ENCODE measurements at places on chromosomes 1 and 21. TPM values are rescaled to one million over a fixed set of nuclear protein-coding genes. Genes with fewer than 3 reads are reported as not detected.
A peak's percentile ranks its signal among the peaks of the same experiment; 100 is the strongest.

IGSF9 gene
- under 0.01 TPM for total RNA-seq

NR1I3 gene
- total RNA-seq, result not detected

MPL gene
- not detected for total RNA-seq

TAS1R1 gene
- total RNA-seq, result 0.29 TPM

CREG1 gene
- total RNA-seq, result 150 TPM

DNA sequence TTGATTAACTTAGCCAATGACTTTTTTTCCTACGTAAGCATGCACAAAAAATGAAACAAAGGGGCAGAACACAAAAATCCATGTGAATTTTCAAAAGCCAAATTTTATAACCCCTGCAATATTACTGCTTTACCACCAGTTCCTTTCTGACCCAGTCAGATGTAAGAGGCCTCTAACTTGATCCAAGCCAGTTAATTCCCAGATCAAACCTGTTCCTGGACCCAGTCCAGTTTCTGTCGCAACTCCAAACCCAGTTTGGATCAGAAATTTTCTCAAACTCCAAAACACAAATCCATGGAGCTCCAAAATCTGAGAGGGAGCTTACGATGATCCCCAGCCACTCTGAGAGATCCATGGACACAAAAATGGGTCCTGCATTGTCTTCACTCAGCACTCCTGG, 7.8 kb upstream of the ZYG11A start:
- H3K36me3 ChIP-seq, result no peaks in the 10 kb centered on the region
- no peak for DNase-seq
- no peaks in the 10 kb centered on the region for H3K27me3 ChIP-seq
- H3K4me1 ChIP-seq, result peaks cover 4% of the 10 kb centered on the region
- no peak overlapping the region for H3K27ac ChIP-seq

DNA sequence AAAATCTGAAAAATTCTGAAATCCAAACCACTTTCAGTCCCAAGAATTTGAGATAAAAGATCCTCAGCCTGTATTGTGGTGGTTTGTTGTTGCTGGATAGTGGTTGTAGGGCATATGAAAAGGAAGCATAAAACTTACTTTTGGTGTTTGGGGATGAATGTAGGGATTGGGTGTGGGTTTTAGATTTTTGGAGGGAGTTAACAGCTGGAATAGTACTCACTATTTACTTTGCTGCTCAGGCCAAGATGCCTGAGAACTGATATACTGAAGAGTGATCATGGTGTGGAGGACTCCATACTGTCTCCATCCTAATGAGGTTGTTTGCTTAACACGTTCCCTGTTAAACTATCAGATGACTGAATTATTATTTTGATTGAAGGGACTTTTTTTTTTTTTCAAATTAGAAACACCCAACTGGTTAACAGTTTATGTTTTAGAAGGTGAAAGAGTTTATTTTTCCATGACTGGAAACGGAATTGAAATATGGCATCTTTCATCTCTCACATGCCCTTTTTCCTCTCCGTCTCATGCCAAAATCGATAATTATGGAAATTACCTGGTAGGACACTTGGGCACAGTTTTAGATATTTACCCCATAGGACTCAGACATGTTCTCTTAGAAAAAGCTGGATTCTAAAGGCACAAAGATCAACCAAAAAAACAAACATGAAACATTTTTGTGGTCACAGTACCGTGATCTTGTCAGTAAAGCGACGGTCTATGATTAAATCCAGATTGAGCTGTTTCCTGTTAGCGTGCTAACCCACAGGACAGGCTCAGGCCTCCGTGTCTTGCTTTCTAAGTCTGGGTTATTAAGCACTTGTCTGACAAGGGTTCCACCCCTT, 37.3 kb downstream of the RGL1 start:
- H3K27me3 ChIP-seq, result no peaks in the 10 kb centered on the region
- DNase-seq, result peak; percentile 51
- peaks cover 41% of the 10 kb centered on the region for H3K4me1 ChIP-seq
- H3K4me3 ChIP-seq, result peak overlapping the region; percentile 48

GRCh38 chr1:41446851-41447610, 37.5 kb downstream of the EDN2 start:
- H3K36me3 ChIP-seq, result no peaks in the 10 kb centered on the region
- H3K4me3 ChIP-seq, result no peak overlapping the region
- H3K27ac ChIP-seq, result no peak overlapping the region
- peaks cover 9% of the 10 kb centered on the region for H3K4me1 ChIP-seq
- H3K27me3 ChIP-seq, result peaks cover 4% of the 10 kb centered on the region

GRCh38 chr1:29524285-29525065, 288.2 kb downstream of the PTPRU start:
- no peaks in the 10 kb centered on the region for H3K36me3 ChIP-seq
- no peak for DNase-seq
- no peak overlapping the region for H3K4me3 ChIP-seq
- peaks cover 11% of the 10 kb centered on the region for H3K27me3 ChIP-seq
- H3K4me1 ChIP-seq, result no peaks in the 10 kb centered on the region
- no peak overlapping the region for H3K27ac ChIP-seq

DNA sequence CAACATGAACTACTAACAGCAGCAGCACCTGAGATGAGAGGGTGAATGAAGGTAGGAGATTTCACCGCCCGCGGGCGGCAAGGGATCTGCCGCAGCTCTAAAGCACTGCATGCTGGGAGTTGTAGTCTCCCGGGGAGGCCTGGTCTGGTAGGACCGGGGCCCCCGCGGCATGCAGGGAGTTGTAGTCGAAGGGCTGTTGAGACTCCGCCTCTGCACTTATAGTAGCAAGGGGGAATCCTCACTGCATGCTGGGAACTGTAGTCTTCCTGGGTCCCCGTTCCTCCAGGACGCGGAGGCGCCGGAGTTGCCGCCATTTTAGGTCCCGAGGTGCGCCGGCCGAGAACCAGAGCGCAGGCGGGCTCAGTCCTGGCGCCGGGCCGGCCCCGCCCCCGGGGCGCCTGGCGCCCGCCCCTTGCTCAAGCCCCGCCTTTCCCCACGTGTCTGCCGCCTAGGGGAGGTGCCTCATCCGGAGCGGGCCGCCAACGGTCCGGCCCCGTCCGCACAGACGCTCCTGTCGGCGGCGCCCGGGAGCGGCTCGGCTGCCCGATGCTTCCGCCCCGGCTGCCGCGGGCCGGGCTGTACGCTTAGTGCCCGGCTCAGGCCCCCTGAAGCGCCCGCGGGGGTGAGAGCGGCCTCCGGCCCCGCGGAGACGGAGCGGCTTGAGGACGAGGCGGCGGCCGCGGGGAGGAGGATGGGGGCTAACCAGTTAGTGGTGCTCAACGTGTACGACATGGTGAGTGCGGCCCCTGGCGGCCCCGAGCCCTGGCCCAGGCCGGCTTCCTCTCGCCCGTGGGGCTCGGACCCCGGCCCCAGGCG, at the start of gene DESI2:
TSS of gene DESI2 (plus strand) at position 504 of the 816 bp plus-strand sequence. CDS start at position 692, 188 bp downstream.
- DNase-seq, result peak; percentile 98
- no peaks in the 10 kb centered on the region for H3K27me3 ChIP-seq
- H3K36me3 ChIP-seq, result peaks cover 7% of the 10 kb centered on the region

- no peak overlapping the region for H3K4me3 ChIP-seq
- no peaks in the 10 kb centered on the region for H3K27me3 ChIP-seq
- no peak for DNase-seq
Measured at GRCh38 chr1:67084765-67085318, 30.9 kb upstream of the SLC35D1 start.

GRCh38 chr1:221078260-221078965, 199.2 kb downstream of the HLX start:
- H3K27ac ChIP-seq, result no peak overlapping the region
- no peak for DNase-seq
- no peak overlapping the region for H3K4me3 ChIP-seq
- H3K4me1 ChIP-seq, result no peaks in the 10 kb centered on the region
- no peaks in the 10 kb centered on the region for H3K36me3 ChIP-seq

GRCh38 chr21:46082713-46082962, 15.3 kb upstream of the COL6A2 start:
- no peak overlapping the region for H3K4me3 ChIP-seq
- H3K36me3 ChIP-seq, result no peaks in the 10 kb centered on the region
- H3K27ac ChIP-seq, result no peak overlapping the region
- H3K27me3 ChIP-seq, result no peaks in the 10 kb centered on the region
- H3K4me1 ChIP-seq, result peaks cover 33% of the 10 kb centered on the region

DNA sequence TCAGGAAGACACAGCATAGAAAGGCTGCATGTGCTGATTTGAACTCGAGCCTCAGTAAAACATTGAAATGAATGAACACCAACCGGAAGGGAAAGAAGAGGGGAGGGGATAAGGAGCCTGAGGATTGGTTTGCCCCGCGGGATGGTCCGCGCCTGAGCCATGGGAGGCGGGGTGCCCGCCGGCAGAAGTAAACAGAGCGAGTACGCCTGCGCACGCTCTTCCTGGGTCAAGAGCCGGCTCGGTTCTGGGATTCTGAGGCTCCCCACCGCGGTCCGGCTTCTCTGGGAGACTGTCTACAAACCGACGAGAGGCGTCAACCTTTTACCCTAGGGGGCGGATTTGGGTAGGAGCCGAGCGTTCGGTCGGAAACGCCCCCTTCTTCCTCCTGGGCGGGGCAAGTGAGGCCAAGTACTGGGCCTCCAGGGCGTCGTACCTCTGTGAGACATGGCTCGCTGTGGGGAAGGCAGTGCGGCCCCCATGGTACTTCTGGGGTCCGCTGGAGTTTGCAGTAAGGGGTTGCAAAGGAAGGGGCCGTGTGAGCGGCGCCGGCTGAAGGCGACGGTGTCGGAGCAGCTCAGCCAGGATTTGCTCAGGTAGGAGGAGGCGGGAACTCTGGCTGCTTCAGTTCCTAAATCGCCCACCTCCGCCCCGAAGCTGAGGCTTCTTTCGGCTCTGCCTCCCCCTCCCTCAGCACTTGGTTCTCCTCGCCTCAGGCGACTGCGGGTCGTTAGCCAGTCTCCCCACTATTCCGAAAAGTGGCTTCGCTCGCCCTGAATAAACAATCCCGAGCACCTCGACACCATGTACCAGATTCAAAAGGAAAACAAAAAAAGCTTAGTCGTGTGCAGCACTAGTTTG, at the start of gene BTBD8:
TSS of gene BTBD8 (plus strand) at position 218 of the 858 bp plus-strand sequence. CDS start at position 445, 227 bp downstream.
- no peaks in the 10 kb centered on the region for H3K36me3 ChIP-seq
- DNase-seq, result peak; percentile 92
- no peaks in the 10 kb centered on the region for H3K4me1 ChIP-seq
- peak within 1 kb of the TSS; percentile 27 for H3K27ac ChIP-seq

GRCh38 chr21:35644523-35644922, 415.8 kb downstream of the SETD4 start:
- no peak for DNase-seq
- peaks cover 51% of the 10 kb centered on the region for H3K4me1 ChIP-seq
- H3K4me3 ChIP-seq, result no peak overlapping the region
- H3K36me3 ChIP-seq, result no peaks in the 10 kb centered on the region

- DNase-seq, result no peak
- H3K27ac ChIP-seq, result no peak overlapping the region
- no peak overlapping the region for H3K4me3 ChIP-seq
- no peaks in the 10 kb centered on the region for H3K36me3 ChIP-seq
Measured at GRCh38 chr1:67382292-67382691, 47.9 kb downstream of the SERBP1 start.

GRCh38 chr1:210882414-210883221, 251.3 kb downstream of the KCNH1 start:
- no peaks in the 10 kb centered on the region for H3K27me3 ChIP-seq
- DNase-seq, result peak; percentile 52
- H3K4me3 ChIP-seq, result peak overlapping the region; percentile 41
- H3K27ac ChIP-seq, result peak overlapping the region; percentile 87
- H3K4me1 ChIP-seq, result peaks cover 22% of the 10 kb centered on the region

Measured in osteoblast (primary cell).